ENCODE measurements at places on chromosomes 1 and 21.

- DNase-seq, result no peak
Measured at GRCh38 chr1:201598396-201598795, 59.5 kb downstream of the NAV1 start.

DNA sequence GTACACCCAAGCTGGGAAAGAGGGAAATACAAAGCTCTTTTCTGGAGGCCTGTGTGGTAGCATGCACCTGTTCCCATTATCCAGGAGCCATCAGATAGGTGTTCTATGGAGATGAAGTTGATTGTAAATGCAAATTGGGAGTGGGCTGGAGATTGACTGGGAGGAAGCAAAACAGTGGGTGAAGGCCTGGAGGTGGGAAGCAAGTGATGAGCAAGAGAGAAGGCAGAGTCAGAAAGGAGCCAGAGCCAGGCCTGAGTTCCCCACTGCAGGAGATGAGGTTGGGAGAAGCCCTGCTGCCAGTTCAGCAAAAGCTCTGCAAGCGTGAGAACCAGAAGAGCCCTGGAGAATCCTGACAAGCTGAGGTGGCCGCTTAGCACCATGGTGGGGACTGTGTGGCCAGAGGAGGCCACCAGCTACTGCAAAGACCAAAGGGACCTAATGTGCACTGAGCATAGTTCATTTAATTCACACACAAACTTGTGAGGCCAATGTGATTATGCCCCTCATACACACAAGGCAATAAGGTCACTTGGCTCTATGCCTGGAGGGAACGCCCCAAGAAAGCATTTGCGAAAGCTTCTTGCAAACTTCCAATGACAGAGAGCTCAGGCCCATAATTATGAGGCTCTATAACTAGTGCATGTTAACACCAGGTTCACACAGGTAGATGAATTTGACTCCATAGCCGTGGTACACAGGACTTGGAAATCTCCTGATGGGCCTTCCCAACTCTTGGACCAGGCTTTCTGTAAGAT lies 73.0 kb upstream of the GRIK3 start:
- no peak for DNase-seq

GRCh38 chr1:53370369-53370961 lies 42.6 kb upstream of the LRP8 start:
- DNase-seq, result no peak

DNA sequence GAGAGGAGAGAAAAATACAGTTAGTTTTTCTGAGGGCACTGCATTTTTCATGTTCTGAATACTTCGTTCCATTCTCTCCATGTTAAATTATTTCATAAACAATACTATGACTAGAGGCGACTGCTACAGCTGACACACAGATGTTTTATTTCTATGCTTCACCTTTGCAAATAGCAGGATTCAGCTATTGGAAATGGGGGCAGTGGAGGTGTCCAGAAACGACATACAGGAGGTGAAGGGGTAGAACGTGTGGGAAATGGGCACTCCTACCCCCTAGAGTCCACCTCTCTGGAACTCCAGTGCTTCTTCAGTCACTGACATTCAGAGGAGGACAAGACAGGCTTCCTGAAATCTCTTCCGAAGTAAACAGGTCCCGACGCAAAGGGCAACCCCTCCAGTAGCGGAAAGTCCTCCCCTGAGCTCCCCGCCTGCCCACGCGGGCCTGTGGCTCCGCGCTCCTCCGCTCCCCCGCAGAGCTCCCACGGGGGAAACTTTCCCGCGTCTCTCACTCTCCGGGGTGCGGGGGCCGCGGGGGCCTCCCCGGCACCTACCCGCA lies 480 bp downstream of the DPYD start:
- DNase-seq, result no peak

- peak; percentile 34 for DNase-seq
Measured at GRCh38 chr1:19448491-19449439, 36.6 kb downstream of the CAPZB start.

DNA sequence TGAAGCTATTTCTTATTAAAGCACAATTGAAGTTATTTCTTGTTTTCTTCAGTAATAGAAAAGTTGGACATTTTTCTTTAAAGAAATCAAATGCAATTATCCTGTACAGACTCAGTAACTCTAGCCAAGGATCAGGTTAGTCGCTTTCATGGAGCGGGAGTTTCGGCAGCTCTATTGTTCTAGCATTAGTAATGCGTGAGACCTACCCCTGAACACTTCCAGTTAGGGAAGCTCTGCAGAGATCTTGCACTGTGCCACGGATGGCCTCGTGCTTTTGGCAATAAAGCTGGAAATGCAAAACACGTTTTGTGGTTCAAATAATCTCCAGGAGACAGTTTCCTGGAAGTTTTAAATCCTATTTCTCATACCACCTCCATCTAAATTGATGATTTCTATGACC lies 488.4 kb downstream of the SETD4 start:
- DNase-seq, result no peak

DNA sequence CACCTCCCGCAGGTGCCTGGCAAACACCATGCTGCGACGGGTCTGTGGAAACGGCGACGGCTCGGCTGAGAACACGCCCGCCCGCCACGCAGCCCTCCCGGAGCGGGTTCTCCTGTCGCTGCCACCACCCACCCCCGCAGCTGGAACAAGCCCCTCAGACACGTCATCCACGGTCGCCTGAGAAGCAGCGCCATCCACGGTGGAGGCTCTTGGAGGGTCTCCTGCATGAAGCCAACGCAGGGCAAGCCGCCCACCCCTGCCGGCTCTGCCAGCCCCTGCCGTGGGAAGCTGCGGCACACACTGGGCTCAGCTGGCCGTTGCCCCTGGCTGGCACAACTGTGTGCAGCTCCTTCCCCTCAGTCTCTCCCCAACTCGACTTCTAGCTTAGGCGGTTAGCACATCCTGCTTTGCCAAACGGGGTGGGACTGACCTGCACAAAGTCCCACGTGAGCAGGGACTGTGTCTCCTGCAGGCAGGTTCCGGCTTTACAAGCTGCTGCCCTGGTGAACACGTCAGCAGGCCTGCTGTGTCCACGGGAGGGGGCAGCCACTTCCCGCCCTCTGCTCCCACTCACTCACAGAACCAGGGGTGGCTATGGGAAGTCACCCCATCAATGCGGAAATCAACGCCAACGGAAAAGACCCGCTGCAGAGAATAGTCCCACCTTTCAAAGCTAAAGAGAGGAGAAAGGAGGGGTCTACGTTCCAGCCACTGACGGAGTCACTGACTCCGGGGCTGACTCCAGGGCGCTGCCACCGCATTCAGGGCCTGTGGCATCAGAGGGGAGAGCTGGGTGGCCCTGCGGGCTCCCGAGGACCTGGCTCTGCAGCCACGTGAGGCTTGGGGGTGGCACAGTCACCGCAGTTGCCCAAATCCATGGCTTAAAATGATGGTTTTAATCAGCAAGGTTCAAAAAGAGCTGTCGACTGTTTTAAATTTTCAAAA lies 10.3 kb downstream of the POFUT2 start:
- no peak for DNase-seq

GRCh38 chr1:99281105-99281504 lies 16.8 kb downstream of the PLPPR4 start:
- no peak for DNase-seq

DNA sequence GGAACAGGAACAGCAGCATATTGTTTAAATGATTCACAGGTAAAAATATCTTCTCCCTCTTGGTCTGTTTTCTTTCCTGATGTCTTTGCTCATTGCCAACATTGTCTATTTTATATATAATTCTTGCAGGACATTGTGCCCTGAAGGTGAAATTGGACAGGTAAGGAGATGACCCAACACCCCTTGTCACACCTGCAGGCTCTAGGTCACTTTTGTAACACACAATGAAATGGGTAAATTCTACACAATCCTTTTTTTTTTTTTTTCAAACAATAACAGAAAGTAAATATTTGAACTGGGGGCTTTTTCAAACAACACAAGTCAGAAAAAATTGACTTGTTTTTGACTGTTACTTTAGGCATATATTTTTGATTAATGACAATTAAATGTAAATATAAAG lies 62.9 kb upstream of the ERG start:
- DNase-seq, result no peak

DNA sequence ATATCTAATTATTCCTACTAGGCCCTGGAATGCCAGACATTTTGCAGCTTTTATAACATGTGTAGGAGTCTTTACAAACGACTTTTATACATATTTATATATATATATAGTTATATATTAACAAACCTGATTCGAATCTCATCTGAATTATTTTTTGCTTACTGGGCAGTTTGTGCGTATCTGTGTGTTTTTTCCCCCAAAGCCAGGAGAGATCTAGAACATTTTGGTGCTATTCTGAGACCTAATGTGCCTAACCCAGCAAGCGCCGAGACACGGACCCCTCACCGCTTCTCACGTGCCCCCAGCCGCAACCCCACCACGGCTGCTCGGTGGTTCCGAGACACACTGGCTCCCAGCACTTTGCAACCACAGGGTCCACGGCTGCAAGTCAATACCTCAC lies 54.8 kb downstream of the CASZ1 start:
- DNase-seq, result no peak

- DNase-seq, result no peak
Measured at GRCh38 chr1:16149146-16149545, 6.7 kb downstream of the EPHA2 start.

DNA sequence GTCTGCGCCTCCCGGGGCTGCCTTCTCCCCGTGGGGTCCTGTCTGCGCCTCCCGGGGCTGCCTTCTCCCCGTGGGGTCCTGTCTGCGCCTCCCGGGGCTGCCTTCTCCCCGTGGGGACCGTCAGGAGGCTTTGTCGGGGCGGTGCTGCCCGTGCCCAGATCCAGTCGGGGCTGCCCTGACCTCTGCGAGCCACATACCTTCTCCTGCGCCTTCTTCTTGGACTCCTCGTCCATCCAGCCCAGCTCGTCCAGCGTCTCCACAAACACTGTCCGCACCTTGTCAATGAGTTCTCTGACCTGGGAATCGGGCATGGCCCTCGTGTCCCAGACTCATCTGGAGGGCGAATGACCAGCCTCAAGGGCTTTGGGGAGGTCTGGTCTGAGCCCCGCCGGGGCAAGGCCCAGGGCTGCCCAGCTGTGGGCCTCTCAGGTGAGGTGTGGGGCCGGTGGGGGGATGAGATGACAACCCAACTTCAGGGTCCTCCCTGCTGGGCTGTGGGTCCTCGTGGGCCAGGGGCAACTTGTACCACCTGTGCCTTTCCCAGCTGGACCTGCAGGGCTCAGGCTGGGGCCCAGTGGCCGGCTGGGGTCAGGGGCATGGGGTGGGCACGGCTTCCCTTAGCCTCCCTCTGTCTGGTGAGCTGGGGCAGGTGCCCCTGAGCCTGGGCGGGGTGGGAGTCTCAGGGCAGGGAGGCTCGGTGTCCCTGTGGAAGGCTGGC lies 9.4 kb downstream of the PRXL2B start:
- no peak for DNase-seq

GRCh38 chr1:52795464-52795863 lies 47.1 kb upstream of the ZYG11A start:
- DNase-seq, result no peak

GRCh38 chr1:231921646-231922345 lies 295.2 kb downstream of the DISC1 start:
- no peak for DNase-seq

- no peak for DNase-seq
Measured at GRCh38 chr1:212945463-212946160, 4.7 kb upstream of the VASH2 start.

DNA sequence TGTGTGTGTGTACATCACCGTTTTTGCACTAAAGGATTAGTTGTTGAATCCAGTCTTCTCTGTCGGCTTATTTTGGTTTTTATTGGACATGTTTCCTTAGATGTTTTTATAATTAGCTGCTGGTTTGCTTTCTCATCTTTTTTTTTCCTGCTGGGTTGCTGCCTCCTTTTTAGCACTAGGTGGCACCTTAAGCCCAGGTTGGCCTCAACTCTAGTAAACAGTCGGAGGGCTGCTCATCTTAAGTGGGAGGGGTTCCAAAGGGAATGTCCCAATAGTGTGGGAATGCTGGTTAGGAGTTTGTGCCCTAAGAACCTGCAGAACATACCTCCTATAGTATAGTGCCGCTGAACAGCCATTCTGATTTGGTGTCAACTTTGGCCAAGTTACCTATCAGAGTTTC lies 570.1 kb upstream of the CXADR start:
- DNase-seq, result no peak

DNA sequence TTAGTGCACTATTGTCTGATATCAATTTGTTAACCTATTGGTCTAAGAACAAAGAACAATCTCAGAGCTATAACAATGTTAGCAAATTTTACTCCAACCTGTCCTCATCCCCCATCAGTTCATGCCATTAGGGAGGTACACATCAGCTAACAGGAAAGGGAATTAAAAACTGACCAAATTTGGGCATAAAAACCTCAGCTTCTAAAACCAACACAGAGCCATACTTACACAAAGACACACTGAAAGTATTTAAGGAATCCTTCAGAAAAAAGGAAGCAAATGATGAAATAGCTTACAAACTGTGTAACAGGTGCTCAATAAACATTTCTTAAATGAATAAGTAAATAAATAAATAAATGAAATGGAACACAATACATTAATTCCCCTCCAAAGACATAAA lies 89.2 kb downstream of the TTLL7 start:
- DNase-seq, result no peak

DNA sequence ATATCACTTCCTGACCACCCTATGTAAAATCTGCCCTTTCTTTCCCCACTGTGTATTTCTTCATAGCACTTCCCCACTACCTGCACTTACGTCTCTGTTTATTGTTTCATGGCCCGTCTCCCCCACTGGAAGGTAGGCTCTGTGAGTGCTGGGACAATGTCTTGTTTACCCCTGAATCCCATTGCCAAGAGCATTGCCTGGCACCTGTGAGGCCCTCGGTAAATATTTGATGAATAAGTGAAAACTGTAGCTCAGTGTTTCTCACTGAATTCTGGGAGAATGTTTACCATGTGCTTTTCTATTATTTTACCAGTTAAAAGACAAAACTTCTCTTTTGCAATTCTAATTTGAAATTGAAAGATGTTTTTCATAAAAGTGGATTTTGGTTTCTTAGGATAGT lies 11.8 kb downstream of the NFASC start:
- DNase-seq, result no peak

DNA sequence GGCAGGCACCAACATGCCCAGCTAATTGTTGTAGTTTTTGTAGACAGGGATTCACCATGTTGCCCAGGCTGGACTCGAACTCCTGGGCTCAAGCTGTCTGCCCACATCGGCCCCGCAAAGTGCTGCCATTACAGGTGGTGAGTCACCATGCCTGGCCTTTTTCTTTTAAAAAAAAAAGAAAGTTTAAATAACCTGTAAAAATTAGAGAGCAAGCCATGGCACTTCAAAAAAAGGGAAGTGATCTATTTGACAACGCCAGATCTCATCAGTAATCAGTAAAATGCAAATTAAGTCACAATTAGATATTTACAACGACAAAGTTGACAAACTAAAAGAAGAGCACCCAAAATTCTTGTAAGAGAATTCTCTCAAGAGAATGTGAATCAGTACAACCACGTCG lies 2.9 kb upstream of the RBBP5 start:
- no peak for DNase-seq

GRCh38 chr1:31576743-31577455 lies 584 bp downstream of the TINAGL1 start:
- no peak for DNase-seq

- DNase-seq, result peak; percentile 82
Measured at GRCh38 chr1:165257969-165258459, 98.5 kb downstream of the LMX1A start.

GRCh38 chr1:9004700-9005394 lies 21.4 kb downstream of the SLC2A7 start:
- peak; percentile 91 for DNase-seq

GRCh38 chr21:32515874-32516273 lies 69.4 kb downstream of the TCP10L start:
- no peak for DNase-seq

- peak; percentile 5 for DNase-seq
Measured at GRCh38 chr21:45379901-45380330, 25.0 kb upstream of the COL18A1 start.

- no peak for DNase-seq
Measured at GRCh38 chr1:241857131-241857530, 9.1 kb downstream of the EXO1 start.

GRCh38 chr1:83499998-83500397 lies 498.9 kb downstream of the TTLL7 start:
- DNase-seq, result no peak

All from glutamatergic neuron (in vitro differentiated cells).